NCI-H526 (cell line): ENCODE measurements at places on chromosomes 13 and 19.

GRCh38 chr19:8577247-8577646, at the start of gene MYO1F:
MYO1F (minus strand) TSS chr19:8577442; CDS start chr19:8577309, 133 bp downstream.
- no peak for DNase-seq

DNA sequence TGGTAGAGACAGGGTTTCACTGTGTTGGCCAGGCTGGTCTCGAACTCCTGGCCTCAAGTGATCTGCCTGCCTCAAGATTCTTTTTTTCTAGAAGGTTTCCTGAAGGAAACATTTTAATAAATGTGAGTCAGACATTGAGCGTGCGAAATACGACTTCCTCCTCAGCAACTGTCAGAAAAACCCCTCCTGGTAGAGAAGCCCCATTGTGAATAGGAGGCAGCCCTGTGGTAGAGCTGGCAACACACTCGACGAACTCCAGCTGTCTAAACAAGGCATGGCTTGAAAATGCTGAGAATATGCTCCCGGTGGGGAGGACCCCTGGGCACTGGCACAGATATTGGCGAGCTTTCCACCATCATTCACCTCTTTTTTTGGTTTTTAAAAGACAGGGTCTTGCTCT, 9.8 kb downstream of the ZNF333 start:
- no peak for DNase-seq

- no peak for DNase-seq
Observed at GRCh38 chr19:55493645-55494171, 5.5 kb downstream of the SSC5D start.

DNA sequence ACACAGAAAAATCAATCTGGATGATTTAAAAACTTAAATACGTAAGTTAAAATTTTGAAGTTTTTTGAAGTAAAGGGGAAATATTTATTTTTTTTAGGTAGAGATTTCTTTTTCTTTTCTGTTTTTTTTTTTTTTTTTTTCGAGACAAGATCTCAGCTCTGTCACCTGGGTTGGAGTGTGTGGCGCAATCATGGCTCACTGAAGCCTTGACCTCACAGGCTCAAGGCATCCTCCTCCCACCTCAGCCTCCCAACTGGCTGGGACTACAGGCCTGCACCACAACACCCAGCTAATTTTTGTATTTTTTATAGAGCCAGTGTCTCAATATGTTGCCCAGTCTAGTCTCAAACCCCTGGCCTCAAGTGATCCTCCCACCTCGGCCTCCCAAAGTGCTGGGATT, 120.4 kb upstream of the CLDN10 start:
- no peak for DNase-seq

- DNase-seq = no peak
Observed at GRCh38 chr13:94308832-94309231, 170.7 kb downstream of the DCT start.

GRCh38 chr13:71964491-71965100, 97.6 kb upstream of the DACH1 start:
- peak; percentile 41 for DNase-seq

- peak; percentile 24 for DNase-seq
Observed at GRCh38 chr13:72651144-72651543, 76.3 kb downstream of the MZT1 start.

DNA sequence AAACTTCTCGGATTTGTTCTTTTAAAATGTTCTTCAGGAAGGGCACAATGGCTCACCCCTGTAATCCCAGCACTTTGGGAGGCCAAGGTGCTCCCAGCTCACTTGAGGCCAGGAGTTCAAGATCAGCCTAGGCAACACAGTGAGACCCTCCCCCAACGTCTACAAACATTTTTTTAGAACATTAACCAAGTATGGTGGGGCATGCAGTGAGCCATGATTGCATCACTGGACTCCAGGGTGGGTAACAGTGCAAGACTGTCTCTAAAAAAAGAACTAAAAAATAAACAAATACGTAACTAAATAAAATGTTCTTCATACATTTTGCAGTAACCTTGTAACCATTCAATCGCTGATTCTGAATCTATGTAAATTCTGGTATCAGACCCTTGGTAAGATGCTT, 2.1 kb upstream of the IPO5 start:
- DNase-seq = no peak

GRCh38 chr13:73687087-73687486, 447.1 kb downstream of the KLF12 start:
- DNase-seq = no peak
